ENCODE measurements at places on chromosomes 2 and 18. TPM values are rescaled to one million over a fixed set of nuclear protein-coding genes. Genes with fewer than 3 reads are reported as not detected.

- H3K36me3 ChIP-seq: 0 out of 2 replicates have a peak, but pooled peaks cover 7% of the 10 kb centered on the region
- H3K27me3 ChIP-seq: no peaks in the 10 kb centered on the region
Observed at GRCh38 chr2:173204316-173204715, 128.7 kb downstream of the MAP3K20 start.

- no peak overlapping the region for H3K27ac ChIP-seq
- no peaks in the 10 kb centered on the region for H3K27me3 ChIP-seq
- H3K4me1 ChIP-seq: peaks cover 5% of the 10 kb centered on the region
Observed at GRCh38 chr18:62776024-62776570, 60.8 kb downstream of the PHLPP1 start.

- no peaks in the 10 kb centered on the region for H3K27me3 ChIP-seq
- DNase-seq: no peak
- no peaks in the 10 kb centered on the region for H3K36me3 ChIP-seq
- H3K4me1 ChIP-seq: no peaks in the 10 kb centered on the region
- H3K27ac ChIP-seq: no peak overlapping the region
Observed at GRCh38 chr2:24337890-24338289, 22.4 kb downstream of the ITSN2 start.

DNA sequence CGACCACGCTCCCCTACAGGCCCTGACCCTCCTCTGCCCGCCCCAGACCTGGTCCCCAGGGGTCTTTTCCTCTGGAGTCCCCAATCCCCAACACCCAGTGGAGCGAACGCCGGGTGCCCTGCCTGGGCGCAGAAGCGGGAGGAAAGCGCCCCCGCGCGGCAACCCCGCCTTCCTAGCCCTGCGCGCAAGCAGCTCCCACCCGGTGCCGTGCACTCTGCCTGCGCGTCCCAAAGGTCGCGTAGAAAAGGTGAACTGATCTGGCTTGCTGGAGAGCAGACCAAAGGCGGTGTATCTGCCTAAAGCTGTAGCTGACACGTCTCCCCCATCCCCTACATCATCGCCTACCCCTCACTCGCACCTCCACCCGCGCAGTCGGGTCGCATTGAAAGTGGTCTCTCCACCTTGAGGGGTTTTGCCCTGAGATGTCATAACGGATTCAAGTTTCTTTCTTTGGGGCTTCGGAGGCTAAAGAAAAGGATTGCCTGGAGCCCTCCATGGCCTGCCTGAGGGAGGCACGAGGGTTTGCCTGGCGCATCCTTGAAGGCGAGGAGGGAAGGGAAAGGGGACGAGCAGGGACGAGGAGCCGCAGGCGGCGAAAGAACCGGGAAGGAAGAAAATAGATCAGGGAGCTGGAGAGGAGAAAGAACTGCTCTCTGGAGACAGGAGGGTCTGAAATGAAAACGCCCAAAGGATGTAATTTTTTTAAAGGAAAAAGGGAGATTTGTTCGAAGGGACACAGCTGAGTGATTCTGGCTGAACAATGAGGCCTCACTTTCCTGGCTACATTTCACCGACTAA is 5.8 kb downstream of the GAD1 start:
- no peak for DNase-seq
- no peak overlapping the region for H3K27ac ChIP-seq
- no peaks in the 10 kb centered on the region for H3K36me3 ChIP-seq
- no peak overlapping the region for H3K4me3 ChIP-seq
- H3K27me3 ChIP-seq: no peaks in the 10 kb centered on the region

DNA sequence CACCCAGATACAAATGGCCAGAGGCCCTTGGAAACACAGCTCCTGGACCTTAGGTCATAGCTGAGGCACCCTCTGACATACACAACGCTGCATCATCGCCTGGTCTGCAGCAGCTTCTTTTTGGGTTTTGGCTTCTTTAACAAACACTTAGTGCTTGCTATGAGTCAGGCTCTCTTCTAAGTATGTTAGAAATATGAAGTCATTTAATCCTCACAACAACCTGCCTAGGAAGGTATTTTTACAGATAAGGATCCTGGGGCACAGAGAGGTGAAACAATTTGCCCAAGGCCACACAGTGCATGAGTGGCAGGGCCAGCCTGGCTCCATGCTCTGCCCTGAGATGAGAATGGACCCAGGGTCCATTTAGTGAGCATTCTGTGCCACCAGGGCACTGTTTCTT is 96.6 kb downstream of the TMEM17 start:
- peaks cover 5% of the 10 kb centered on the region for H3K4me1 ChIP-seq
- H3K27ac ChIP-seq: no peak overlapping the region
- no peaks in the 10 kb centered on the region for H3K27me3 ChIP-seq

- H3K27me3 ChIP-seq: no peaks in the 10 kb centered on the region
- no peak overlapping the region for H3K4me3 ChIP-seq
- no peak overlapping the region for H3K27ac ChIP-seq
- H3K36me3 ChIP-seq: no peaks in the 10 kb centered on the region
- no peak for DNase-seq
Observed at GRCh38 chr2:11157731-11158130, 2.5 kb downstream of the SLC66A3 start.

DNA sequence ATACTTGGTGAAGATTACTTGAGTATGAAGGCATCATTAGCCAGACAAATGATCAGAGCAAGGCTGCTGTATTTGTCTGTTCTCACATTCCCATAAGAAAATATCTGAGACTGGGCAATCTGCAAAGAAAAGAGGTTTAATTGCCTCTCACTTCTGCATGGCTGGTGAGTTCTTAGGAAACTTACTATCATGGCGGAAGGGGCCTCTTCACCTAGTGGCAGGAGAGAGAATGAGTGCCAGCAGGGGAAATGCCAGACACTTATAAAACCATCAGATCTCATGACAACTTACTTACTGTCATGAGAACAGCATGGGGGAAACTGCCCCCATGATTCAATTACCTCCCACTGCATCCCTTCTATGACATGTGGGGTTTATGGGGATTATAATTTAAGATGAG is 452.3 kb downstream of the GALR1 start:
- H3K36me3 ChIP-seq: no peaks in the 10 kb centered on the region
- no peak overlapping the region for H3K4me3 ChIP-seq
- peaks cover 6% of the 10 kb centered on the region for H3K27me3 ChIP-seq
- no peak for DNase-seq

- H3K27ac ChIP-seq: no peak overlapping the region
- peaks cover 26% of the 10 kb centered on the region for H3K4me1 ChIP-seq
Observed at GRCh38 chr2:222799262-222799918, 61.4 kb upstream of the ACSL3 start.

DNA sequence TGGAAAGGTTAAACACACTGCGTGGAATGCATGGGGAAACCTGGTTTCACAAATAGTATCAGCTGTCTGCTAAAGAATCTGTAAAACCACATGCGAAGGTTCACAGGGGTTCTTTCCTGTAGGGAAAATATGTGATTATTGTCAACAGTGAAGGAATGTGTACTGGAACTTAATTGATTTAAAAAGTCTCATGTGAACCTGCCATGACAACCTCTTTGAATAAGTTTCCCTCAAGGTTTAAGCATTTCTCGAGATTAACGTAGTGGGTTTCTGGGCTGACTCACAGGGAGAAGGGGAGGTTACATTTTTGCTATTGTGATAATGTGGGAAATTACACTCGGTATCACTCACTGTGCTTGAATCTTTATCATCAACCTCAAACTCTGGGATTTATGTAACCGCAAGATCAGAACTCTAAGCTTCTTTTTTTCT is 28.2 kb upstream of the IL1R1 start:
- DNase-seq: no peak
- no peaks in the 10 kb centered on the region for H3K4me1 ChIP-seq
- H3K4me3 ChIP-seq: no peak overlapping the region
- no peaks in the 10 kb centered on the region for H3K36me3 ChIP-seq

DNA sequence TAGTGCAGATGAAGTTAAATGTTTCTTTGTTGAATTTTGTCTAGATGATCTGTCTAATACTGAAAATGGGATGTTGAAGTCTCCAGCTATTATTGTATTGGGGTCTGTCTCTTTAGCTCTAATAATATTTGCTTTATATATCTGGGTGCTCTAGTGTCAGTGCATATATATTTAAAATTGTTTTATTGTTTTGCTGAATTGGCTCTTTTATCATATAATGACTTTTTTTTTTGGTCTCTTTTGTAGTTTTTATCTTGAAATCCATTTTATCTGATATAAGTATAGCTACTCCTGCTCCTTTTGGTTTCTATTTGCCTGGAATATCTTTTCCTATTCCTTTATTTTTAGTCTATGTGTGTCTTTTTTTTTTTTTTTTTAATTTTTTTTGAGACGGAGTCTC is 79.2 kb downstream of the COMMD1 start:
- H3K36me3 ChIP-seq: 0 out of 2 replicates have a peak, but pooled peaks cover 3% of the 10 kb centered on the region
- H3K4me1 ChIP-seq: no peaks in the 10 kb centered on the region
- H3K27ac ChIP-seq: no peak overlapping the region
- DNase-seq: no peak
- no peak overlapping the region for H3K4me3 ChIP-seq

- no peak overlapping the region for H3K27ac ChIP-seq
- H3K4me1 ChIP-seq: peaks cover 20% of the 10 kb centered on the region
- no peak overlapping the region for H3K4me3 ChIP-seq
- DNase-seq: no peak
- H3K36me3 ChIP-seq: peaks cover 17% of the 10 kb centered on the region
Observed at GRCh38 chr2:61214171-61214570, 52.2 kb downstream of the C2orf74 start.

- no peak overlapping the region for H3K27ac ChIP-seq
- H3K4me1 ChIP-seq: no peaks in the 10 kb centered on the region
- H3K27me3 ChIP-seq: 0 out of 2 replicates have a peak, but pooled peaks cover 5% of the 10 kb centered on the region
- peak; percentile 38 for DNase-seq
Observed at GRCh38 chr2:227164763-227165291, 403 bp downstream of the COL4A3 start.

Gene POTEC
- not detected for total RNA-seq

Gene FBXO41
- total RNA-seq: 7.7 TPM

Gene ELMOD3
- total RNA-seq: 19.0 TPM

Gene MATN3
- total RNA-seq: 1.6 TPM

Gene ABCG5
- not detected for total RNA-seq

Gene PLGLB2
- total RNA-seq: 0.87 TPM

Gene KCNIP3
- 19.1 TPM for total RNA-seq

Gene DSG1
- total RNA-seq: not detected

Gene CRACDL
- 0.40 TPM for total RNA-seq

Gene LRRC30
- total RNA-seq: not detected

Data from PC-3 (cell line).